ENCODE measurements at places on chromosomes 11 and 22.

- DNase-seq = no peak
Measured at GRCh38 chr11:126591966-126592489, 236.5 kb downstream of the ST3GAL4 start.

GRCh38 chr11:58958500-58958899 lies 19.2 kb downstream of the GLYATL1 start:
- peak; percentile 19 for DNase-seq

DNA sequence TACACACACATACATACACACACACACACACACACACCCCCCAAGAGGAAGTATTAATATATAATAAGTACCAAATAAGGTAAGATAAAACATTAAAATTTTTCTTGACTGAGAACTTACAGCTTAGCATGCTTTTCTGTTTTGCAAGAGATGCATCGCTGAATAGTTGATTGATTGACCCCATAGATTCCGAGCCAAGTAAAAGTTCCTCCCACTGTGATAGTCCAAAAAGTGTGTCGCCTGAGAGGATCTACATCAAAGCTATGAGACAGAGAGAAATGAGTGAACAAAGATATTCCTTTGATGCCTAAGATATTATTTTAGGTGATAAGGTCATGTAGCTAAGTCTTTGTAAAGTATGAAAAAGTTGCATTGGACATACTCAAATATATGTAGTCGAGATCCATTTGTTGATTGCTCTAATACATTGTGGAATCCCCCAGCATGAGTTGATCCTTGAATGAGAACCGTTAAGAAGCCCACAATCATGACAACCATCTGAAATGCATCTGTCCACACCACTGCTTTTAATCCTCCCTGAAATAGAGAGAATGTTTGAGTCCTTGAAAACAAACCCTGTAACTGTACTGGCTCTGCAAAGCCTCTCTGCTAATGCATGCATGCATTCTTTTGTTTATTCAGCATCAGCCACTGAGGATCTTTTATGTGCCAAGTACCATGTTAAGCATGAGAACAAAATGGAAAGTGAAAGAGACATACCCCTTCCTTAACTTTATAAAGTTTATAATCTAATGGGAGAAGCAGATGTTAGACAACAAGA lies 18.3 kb downstream of the SLC5A12 start:
- DNase-seq = no peak

DNA sequence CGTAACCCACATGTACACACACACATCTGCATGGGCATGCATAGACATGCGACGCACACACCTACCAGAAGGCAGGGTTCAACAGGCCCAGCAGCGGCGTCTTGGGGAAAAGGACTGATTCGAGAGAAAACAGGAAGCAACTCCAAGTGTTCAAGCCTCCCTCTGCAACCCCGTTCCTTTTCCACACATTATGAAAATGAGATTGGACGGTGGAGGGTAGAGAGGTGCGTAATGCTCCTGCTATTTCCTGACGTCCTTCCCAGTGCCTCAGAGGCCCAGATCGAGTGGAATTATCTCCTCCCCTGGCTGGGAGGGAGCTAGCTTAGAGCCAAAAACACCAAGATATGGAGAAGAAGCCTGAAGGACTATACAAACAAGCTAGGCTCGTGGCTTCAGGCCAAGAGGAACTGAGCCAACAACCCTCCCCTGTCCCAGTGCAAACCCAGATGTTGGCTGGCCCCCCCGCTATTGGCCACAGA lies 289.2 kb downstream of the MN1 start:
- no peak for DNase-seq

- DNase-seq = no peak
Measured at GRCh38 chr11:62245271-62245753, 3.3 kb downstream of the SCGB1D2 start.

DNA sequence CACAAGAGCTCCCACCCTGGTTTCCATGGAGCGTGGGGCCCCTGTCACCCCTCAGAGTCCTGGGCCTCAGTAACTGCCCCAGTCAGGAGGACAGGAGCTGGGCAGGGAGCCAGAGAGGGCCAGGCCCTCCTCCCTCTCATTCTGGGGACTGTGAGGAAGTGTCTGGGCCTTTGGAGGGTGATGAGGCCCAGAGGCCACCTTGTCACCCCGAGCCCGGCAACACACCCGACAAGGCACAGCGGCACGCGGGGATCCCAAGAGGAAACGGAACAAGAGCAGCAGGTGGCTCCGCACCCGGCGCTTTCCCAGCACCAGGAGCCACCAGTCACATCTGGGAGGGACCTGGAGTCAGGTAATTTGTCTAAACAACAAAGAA lies 72.1 kb downstream of the CELSR1 start:
- no peak for DNase-seq

GRCh38 chr11:110072930-110073329 lies 20.3 kb upstream of the ZC3H12C start:
- no peak for DNase-seq

- no peak for DNase-seq
Measured at GRCh38 chr11:46422588-46422987, 31.0 kb upstream of the CHRM4 start.

DNA sequence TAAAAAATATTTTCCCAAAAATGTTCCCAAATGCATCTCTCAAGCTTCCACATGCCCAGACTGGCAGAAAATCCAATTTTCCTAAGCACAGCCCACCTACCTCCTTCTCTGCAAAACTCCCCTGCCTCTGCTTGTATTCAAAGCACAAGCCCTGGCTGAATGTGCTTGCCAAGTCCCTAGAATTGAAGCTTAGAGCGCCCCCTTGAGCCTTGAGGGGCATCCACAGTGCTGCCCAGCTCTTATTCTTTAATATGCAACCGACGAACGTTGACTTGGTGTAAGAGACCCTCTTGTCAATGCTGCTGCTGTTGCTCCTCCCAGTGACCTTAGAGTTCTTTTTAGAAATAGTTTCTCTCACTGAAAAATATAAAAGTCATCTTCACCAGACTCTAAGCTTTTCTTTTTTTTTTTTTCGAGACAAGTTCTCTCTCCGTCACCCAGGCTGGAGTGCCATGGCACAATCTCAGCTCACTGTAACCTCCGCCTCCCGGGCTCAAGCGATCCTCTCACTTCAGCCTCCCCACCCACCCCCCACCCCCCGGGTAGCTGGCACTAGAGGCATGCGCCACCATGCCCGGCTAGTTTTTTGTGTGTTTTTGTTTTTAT lies 63.5 kb upstream of the CAPRIN1 start:
- DNase-seq = peak; percentile 77
